ENCODE measurements at places on chromosomes 3 and 15. TPM values are rescaled to one million over a fixed set of nuclear protein-coding genes. Genes with fewer than 3 reads are reported as not detected.

GRCh38 chr15:78088773-78089080 lies 3.6 kb upstream of the SH2D7 start:
- DNase-seq: no peak

DNA sequence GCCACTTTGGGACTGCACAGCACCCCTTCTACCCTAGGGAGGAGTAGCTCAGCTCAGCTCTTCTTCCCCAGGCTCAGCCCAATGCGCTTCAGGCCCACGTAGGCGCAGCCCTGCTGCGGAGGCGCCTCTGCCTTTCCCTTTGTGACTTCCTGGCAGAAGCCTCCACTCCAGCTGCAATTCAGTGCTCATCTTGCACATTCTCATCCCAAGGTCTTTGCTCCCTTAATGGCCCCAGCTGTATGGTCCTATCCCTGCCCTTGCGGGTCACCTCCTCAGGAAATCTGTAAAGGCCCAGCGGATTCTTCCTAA lies 109.0 kb downstream of the VGLL4 start:
- DNase-seq: no peak

- no peak for DNase-seq
Observed at GRCh38 chr3:138943724-138944653, 2.9 kb downstream of the FOXL2 start.

GORASP1 gene
- 36.4 TPM for total RNA-seq

DNA sequence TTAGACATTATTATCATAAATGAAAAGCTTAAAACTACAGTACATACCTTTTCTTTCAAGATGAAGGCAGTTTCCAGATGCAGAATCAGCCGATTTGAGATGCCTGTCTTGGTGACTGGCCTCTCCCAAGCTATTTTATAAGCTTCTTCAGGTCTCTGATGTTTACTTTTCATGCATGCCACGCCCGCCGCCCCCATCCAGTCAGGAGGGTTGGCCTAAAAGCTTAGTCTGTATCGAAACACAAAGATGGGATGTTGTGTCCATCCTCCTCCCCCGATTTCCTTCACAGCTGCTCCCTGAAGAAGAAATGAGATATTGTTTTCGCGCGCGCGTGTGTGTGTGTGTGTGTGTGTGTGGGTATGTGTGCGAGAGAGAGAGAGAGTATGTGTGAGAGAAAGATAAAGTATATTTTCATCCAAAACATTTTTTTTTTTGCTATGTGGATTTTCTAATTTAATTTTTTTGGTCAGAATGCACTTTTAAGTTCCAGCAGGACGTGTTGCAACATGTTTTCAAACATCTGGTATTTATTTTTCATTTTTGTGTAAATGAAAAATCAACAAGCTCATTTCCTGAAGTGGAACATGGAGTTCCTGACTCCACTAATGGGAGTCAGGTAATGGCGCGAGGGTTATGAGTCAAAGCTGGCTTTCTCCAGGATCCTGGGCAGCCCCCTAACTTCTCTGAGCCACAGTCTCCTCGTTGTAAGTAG lies at the start of gene APOD:
Gene APOD, minus strand, starts transcription at position 110 of the 712 bp plus-strand sequence. CDS start 4,479 bp downstream, outside the sequence.
- peak; percentile 77 for DNase-seq

DNA sequence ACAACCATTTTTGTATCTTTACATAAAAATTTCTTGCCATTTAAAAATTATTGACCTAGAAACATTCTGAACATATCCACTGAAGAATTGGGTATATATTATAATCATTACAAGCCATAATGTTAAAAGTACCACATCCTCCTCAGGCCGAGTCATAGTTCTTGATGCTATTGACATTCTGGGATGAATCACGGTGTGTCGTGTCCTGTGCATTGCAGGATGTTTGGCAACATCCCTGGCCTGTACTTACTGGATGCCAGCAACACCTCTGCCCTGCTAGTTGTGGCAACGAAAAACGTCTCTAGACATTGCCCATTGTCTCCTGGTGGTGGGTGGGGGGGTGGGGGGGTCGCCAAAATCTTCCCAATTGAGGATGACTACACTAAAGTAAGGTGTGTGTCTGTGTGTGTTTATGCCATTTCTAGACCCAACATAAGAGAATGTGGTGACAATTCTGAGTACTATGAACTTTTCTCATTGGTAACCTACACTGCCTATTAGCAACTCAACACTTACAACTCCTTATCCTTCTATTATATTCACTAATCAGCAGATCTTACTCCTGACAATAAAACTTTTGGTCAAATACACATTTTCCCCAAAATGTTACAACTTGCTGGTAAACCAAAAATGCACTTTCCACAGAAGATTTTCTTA lies 471.6 kb downstream of the FOXP1 start:
- peak; percentile 92 for DNase-seq

DNA sequence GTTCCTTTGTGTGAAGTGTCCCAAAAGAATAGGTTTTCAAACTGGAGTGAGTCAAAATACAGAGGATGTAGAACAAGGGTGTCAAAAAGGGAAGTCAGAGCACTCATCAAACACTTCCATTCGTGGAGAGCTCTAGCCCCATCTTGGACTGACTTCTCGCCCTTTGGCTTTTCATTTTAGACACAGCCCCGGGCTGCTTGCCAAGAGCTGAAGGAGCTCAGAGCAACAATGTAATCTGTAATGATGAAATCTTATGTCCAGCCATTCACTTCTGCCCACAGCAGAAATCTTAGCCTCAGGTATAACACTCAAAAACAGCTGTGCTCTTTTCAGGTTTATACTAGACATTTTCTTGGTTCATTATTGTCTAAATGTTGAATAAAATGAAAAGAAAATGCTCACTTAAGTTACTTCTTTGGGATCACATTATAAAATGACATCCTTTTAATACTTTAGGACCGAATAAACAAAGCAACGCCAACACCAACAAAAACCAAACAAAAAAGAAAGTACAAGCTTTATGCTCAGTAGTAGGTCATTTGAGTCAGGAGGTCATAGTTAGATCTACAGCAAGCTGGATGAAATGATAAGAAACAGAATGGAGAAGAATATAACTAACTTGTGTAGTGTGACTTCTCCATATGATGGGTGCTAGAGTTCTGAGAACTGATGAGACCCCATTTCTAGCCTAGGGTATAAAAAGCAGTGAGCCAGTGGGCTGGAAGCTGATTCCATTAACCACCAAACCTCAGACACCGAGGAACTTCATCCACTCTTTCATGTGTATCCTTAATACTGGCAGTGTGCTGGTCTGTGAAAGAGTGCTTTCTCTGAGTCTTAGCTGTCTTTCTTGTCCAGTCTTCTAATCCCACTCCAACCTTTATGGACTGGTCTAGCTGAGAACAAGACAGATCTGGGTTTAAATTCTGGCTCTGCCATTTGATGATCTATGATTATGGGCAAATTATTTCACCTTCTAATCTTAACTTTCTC lies 131.8 kb upstream of the SLC7A14 start:
- DNase-seq: peak; percentile 17

DNA sequence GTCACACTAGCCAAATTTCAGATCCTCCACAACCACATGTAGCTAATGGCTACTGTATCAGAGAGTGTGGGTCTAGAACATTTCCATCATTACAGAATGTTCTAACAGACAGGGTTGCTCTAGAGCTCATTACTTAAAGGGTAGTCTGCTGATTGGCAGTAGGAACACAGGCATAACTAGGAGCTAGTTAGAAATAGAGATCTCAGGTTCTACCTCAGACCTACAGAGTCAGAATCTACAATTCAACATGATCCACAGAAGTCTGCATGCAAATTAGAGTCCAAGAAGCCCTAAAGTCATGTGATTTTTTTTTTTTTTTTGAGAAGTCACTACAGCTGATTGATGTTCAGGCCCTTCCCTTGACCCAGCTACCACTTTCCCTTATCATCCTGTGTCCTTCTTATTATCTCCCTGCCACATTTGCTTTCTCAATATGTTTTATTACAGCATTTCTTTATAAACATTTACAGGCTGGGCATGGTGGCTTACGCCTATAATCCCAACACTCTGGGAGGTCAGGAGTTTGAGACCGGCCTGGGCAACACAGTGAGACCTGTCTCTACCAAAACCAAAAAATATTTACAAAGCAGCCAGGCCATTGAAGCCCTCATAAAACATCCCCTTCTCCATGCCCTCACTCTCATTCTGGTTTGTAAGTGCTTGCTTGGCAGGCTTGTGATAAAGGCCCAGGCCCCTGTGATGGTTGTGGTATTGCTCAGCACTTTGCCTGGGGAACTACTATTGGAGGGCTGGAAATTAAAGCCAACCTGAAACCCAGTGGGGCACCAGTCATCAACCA lies 3.8 kb upstream of the ABHD5 start:
- no peak for DNase-seq

DNA sequence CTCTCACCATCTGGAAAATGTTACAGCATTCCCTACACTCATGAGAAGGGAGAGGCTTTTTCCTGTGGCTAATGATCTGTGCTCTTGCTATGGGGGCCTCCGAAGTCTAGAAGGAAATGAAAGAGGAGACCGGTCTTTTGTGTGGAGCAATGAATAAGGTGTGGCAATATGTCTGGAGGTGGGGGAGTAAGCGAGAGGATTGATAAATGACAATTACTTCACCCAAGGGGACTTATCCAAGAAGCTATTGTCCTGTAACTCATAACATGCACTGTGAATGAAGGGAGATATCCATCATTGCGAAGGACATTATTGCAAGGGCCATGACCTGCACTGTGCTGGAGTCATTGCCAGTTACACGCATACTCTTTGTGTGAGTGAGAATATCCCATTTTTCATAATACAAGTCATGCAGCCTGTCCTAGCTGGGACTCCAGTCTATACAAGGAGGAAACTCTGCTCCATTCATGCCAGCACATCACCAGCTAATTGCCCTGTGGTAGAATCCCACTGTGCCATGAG lies 37.7 kb upstream of the SYNPR start:
- DNase-seq: no peak

GRCh38 chr15:70857562-70858285 lies 3.8 kb upstream of the LARP6 start:
- DNase-seq: no peak

DNA sequence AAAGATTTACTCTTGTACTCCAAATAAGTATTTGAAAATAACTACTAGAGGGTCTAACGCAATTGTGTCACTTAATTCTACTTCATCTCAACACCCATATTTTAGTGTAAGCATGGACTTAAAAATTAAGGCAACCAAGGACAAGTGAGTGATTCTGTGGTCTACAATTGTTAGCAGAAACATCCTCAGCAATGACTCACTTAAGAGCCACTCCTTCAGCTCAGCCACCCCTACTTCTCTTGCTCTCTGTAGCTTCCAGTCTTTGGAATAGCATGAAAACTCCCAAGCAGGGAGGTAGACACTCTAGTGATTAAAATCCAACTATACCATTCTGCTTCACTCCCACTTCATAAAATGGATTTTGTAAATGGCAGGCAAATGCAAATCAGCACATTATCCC lies 116.0 kb upstream of the LRRN1 start:
- DNase-seq: no peak

GRCh38 chr3:175911937-175912336 lies 1052.8 kb downstream of the NAALADL2 start:
- no peak for DNase-seq

- no peak for DNase-seq
Observed at GRCh38 chr15:25541228-25541627, 102.4 kb upstream of the UBE3A start.

DNA sequence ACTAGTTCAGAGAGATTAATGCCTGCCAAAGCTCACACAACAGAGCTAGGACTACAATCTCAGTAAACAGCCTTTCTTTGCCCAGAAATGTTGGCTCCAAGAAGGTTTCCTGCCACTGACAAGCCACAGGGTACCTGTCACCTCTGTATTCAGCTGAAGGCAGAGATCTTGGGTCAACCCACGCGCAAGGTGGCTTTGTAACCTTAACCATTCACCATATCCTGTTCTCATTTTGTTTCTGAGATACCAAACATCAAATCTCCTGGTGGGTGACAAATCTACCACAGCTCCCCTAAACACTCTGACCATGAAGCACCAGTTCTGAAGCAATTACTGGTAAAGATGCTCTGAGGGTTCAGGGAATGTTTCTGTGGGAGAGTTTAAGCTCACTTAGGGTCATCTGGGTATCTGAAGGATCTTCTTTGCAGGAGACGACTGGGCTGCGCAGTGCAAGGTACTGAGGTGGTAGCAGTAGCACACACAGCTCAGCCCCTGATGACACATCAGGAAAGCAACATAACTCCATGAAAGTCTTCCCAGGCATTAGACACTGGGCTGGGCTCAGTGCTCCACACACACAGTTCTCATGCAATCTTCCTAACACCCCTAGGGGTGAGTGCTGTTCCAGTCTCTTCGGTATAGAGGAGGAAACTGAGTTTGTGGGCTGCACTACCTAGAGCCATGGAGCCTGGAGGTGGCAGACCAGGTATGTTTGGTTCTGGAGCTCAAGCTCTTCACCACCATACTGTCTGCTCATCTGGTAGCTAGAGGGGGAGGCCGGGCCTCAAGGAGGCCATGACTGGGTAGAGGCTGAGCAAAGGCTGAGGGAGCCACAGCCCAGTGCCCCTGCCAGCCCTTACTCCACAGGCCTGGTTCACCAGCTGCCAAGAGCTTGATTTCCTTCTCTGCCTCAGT lies 7.7 kb downstream of the CXCR6 start:
- no peak for DNase-seq

DNA sequence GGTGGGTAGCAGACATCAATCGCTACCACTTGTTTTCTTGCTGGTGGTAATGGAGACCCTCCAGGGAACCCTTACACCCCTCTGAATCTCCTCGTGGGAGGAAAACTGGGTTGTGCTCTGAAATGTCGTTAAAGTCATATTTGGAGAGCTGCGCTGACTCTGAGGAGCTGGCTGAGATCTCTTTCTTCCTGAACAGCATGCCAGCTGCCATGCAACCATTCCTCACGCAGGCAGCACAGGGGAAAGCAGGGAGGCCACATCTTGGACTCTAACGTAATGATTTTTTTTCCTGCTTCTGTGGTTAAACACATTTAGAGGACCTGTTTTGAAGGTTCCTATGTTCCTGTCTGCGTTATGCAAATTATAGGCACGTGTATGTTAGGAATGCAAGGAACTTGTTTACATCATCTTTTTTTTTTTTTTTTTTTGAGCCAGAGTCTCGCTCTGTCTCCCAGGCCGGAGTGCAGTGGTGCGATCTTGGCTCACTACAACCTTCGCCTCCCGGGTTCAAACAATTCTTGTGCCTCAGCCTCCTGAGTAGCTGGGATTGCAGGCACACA lies 156.7 kb downstream of the TJP1 start:
- DNase-seq: no peak

GRCh38 chr3:80097674-80098073 lies 329.9 kb upstream of the ROBO1 start:
- peak; percentile 29 for DNase-seq

MYO5C gene
- total RNA-seq: 44.2 TPM

DNA sequence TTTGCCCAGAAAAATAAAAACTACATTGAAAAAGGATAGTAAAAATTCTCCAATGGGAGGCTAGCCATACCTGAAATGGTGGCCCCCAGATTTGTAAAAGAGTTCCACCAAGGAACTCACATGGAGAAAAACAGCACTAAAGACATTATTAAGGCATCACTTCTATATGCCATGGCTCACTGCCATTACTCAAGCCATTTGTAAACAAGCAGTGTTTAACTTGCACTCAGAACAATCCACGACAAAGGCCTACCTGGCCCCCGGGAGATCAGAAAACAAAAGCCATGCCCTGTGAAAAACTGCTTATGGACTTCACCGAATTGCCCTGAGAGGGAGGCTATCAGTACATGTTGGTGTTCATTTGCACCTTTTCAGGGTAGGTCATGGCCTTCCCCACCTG lies 19.6 kb downstream of the CCR8 start:
- DNase-seq: no peak

TMEM207 gene
- total RNA-seq: not detected
